Hair follicular keratinocyte (primary cell): ENCODE measurements at places on chromosomes 1 and 21. TPM values are rescaled to one million over a fixed set of nuclear protein-coding genes. Genes with fewer than 3 reads are reported as not detected.

Gene TLR5
- 0.08 and 0.27 TPM in 2 replicates for total RNA-seq

Gene CELA2A
- total RNA-seq: not detected in 2 replicates

Gene CACNA1S
- not detected in 2 replicates for total RNA-seq

Gene AXDND1
- total RNA-seq: not detected in 2 replicates

Gene FYB2
- 0.08 TPM in 1 of 2 replicates, not detected in the other for total RNA-seq
